ENCODE measurements at places on chromosomes 5 and 9.

- no peak for DNase-seq
Measured at GRCh38 chr9:90251316-90251715, 391.3 kb downstream of the DIRAS2 start.

DNA sequence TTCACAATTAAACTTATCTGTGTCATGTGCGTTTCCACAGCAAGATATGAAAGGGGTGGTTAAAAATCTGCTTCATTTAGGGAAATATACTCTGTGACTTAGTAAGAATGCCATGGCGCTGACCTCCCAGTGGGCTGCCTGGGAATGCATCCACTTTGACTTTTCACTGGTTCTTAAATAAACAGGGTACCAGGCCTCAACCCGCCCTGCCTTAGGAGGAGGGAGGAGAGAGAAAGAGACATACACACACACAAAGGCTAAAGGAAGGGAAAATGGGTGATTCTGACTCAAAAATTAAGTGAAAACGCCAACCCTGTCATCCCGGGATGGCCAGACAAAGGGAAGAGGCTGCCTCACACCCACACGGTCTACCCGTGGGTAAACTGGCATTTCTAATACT is 122.1 kb downstream of the EBF1 start:
- DNase-seq, result no peak

GRCh38 chr5:94807985-94808384 is 189.5 kb downstream of the SLF1 start:
- DNase-seq, result no peak

DNA sequence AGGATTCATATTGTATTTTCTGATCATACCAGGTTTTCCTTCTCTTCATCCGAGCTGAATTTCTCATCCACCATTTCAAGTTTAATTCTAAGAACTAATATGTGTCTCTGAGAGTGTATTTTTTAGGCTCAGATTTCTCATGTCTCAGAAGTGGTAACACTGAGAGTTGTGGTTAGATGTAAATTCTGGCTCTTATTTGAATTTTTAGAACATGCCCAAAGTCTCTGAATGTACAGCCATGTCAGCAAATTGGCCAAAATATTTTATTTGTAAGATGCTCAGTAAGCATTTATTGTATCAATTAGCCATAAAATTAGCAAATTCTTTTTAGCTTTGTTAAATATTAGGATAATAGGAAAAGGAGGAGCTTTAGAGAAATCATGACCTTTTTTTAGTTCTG is 16.6 kb downstream of the SV2C start:
- DNase-seq, result no peak

DNA sequence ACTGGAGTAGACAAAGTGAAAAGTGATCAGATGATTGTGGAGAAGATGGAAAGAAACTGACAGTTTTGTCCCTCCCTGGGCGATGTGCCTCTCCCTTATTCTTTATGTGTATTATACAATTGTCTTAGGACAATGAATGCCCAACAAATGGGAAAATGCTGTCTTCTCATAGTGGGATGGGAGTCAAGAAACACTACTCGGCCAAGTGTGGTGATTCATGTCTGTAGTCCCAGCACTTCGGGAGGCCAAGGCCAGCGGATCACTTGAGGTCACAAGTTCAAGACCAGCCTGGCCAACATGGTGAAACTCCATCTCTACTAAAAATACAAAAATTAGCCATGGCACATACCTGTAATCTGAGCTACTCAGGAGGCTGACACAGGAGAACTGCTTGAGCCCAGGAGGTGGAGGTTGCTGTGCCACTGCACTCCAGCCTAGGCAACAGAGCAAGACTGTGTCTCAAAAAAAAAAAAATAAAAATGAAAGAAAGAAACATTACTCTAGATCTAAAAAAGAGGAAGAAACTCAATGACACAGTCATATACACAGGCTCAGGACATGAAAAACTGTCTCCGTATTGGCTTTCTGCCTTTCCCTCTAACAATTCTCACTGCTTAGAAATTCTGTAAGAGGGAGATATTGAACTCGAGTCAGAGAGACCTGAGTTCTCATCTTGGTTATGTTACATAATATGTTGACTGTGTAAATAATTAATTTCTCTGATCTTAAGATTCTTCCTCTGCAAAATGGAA is 67.9 kb upstream of the TARS1 start:
- no peak for DNase-seq

DNA sequence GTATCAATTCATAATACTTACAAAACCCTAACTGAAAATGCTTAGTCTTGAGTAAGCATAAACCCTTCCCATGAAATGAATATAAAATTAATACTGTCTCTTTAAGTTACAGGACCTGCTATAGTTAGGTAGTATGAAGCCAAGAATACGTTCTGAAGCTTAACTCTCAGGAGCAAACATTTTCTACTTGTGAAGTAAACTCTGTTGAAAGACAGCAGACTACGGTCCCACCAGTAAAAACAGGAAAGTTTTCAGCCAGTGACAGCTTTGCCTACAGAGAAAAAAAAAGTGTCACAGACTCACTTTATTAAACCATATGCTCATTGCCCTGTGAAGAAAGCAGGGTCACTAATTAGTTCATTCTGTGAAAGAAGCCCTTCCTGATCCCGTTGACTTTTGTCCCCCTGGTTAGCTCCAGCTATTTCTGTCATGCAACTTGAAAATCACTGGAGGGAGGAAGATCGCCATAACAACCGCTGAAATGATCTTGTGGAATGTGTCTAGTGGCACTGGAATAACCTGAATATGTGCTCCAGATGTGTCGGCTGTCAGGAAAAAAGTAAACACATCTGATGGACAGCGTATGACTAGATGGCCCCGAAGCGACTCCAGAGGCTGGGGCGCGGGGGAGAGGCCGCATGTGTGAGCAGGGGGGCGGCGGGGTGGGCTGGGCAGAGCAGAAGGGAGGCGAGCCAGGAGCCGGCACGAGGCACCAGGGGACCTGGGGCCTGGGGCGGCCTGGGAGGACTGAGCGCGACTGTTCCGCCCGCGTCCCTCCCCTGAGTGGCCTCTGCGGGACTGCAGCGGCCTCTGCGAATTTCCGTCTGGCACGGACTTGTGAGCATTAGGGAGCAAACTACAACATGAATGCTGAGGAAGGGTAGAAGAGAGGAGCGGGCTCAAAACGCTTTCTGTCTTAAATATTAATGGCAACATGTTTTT is 41.9 kb downstream of the BNC2 start:
- no peak for DNase-seq

DNA sequence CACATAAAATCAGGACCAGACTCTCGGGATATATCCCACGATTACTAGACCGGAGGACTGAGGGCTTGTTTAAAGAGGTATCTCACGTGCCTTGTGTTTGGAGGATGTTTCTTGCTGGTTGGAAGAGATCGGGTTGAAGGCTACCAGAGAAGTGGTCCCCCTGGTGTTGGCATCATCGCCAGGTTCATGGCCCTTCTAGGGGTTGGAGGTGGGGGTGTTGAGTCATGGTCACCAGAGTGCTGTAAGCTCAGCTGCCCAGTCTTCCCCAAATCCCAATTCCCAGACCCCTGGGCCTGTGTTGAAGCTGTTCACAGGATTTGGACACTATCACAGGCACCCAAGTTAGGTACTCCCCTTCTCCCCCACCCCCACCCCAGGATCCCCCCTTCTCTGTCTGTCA is 29.1 kb upstream of the PRDM12 start:
- no peak for DNase-seq

DNA sequence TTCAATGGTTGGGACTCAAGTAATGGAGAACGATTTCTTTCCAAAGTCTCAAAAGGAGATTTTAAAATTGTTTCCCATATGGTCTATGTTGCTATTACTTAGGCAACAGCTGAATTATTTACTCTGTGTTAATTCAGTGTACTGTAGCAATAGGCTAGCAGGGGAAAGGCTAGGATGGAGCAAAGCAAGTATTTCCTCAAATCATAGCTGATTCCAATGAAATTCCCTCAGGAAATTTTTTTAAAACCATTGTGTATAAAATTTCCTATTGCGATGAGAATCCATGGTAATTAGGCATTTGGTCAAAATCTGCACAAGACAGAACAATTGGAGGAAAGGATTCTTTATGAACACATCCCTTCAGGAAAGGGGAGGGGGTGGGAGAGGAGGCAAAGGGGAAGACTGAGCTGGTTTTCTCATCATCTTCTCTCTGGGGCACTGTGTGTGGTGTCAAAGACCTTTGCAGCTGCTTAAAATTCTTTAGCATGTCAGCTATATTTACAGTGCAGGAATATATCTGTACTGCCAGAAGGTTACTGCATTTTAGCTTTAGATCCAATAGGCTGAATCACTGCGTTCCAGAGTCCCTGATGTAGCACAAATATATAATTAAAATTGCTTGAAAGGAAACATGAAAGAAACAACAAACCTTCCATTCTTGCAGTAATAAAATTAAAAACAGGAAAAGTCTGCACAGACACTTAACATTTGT is 95.3 kb downstream of the ZNF608 start:
- DNase-seq, result no peak

DNA sequence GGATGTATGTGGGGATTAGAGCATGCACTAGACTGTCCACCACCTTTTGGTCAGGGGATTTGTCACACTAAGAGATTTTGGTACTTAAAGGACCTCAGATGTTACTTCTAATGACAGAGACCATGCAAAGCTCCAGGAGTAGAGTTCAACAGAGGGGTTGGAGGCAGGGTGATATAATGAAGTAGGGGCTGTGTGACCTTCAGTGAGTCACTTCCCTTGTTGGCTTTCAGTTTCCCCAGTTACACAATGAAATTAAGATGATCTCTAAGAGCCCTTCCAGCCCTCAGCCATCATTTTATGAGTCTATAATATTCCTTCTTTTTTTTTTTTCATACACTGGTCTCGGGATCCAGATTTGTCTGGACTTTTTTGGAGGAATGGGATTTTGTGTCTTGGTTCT is 26.8 kb downstream of the GLRA1 start:
- no peak for DNase-seq

DNA sequence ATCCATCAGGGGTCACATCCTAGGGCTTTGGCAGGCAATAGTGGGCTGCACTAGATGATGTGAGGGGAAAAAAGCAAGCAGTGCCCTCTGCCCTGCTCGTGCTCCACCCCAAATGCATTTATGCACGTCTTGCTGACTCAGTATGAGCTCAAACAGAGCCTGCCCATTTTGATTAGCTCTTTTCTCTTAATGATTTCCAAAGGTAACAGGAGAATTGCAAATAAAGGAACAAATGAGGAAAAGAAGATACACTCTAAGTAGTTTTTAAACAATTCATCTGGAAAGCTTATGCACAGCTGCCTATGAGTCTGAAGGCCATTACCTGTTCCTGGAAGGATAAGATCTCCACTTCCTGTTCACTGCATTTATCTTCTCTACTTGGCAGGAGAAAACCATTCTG is 364.2 kb downstream of the TMEM232 start:
- no peak for DNase-seq

DNA sequence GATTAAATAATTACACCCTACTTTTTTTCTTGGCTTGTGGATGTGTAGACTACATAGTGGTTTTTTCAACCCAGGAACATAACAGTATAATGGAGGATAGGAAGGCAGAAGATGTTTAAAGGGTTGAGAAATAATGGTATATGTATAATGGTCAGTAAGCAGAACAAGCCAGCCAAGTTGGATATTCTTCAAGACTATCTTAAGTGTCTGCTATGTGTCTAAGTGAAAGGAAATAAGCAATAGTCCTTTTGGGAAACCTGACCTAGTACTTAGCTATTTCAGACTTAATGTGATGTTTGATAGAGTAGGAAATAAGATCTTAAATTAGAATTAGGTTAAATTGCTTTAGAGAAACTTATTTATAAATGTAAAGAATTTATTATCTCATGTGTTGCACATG is 85.7 kb downstream of the PTPDC1 start:
- DNase-seq, result no peak

- DNase-seq, result no peak
Measured at GRCh38 chr5:117701062-117701461, 1126.4 kb upstream of the SEMA6A start.

GRCh38 chr9:111474385-111474784 is 9.8 kb downstream of the ECPAS start:
- no peak for DNase-seq

- no peak for DNase-seq
Measured at GRCh38 chr5:135310328-135310989, 88.6 kb downstream of the MACROH2A1 start.

DNA sequence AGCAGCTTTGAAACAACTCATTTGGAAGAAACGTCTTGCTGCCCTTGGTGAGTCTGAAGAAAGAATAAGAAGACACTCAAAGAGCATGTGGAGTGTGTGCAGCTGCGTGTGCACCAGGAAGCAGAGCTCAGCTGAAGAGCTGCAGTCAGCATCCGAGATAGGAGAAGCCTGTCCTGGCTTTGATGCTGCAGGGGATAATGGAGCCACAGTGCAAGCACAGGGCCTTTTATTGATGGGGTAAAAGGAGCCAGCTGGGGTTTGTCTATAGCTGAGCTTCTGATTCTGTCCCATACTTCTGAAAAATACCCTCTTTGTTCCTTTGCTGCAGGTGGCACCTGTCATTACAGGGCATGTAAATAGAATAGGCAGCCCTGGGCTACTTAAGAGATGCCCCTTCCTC is 375.7 kb upstream of the ZNF462 start:
- DNase-seq, result no peak

GRCh38 chr5:151449839-151450238 is 2.4 kb downstream of the SLC36A1 start:
- no peak for DNase-seq

GRCh38 chr9:2809692-2810419 is 34.0 kb downstream of the PUM3 start:
- peak; percentile 60 for DNase-seq

- peak; percentile 81 for DNase-seq
Measured at GRCh38 chr5:172868924-172869591, 35.0 kb downstream of the ERGIC1 start.

- DNase-seq, result no peak
Measured at GRCh38 chr5:51494821-51495220, 111.6 kb downstream of the ISL1 start.

DNA sequence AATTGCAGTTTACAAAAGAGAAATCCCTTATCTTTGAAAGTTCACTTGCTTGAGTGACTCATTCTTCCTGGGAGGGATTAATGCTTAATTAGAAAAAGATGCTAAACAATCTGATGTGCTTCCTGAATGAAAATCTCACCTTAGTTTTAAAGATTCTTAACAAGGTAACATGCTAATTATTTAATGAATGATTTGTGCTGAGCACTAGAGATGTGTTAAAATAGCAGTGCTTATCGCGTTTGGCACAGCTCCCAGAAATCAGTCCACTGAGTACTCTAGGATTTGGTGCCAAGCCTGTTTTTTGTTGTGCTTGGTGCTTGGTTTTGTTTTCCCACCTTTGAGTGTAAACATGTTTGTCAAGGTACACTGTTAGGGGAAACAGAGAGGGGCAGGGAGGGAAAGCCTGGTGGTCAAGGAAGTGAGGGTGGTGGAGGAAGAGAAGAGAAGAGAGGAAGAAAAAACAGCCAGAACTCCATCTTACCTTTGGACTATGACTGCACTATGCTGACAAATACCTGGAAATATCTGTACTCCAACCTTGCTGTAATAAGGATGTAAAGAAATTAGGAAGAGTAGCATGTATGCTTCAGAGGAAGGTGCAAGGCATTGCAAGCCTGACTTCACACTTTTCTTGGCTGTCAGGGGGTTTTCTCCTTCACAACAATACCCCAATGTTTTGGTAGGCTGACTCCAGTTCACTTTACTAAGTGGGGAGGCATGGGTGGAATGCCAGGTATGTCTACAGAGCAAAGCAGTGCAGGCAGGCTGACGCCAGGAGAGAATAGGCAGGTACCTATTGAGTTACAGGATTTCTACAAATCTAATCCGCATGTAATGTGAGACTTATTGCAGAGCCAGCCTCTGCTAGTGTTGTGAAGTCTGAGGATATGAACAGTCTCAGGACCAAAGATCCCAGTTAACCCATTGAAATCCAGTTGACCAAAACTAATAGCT is 157.2 kb upstream of the ISL1 start:
- DNase-seq, result peak; percentile 45

GRCh38 chr5:149224282-149224681 is 47.4 kb upstream of the AFAP1L1 start:
- no peak for DNase-seq

GRCh38 chr9:120926397-120926928 is at the start of gene TRAF1:
TRAF1 (minus strand) TSS chr9:120926796; CDS start chr9:120926075, 721 bp downstream.
- no peak for DNase-seq
